ENCODE measurements at places on chromosomes 16 and 17.

DNA sequence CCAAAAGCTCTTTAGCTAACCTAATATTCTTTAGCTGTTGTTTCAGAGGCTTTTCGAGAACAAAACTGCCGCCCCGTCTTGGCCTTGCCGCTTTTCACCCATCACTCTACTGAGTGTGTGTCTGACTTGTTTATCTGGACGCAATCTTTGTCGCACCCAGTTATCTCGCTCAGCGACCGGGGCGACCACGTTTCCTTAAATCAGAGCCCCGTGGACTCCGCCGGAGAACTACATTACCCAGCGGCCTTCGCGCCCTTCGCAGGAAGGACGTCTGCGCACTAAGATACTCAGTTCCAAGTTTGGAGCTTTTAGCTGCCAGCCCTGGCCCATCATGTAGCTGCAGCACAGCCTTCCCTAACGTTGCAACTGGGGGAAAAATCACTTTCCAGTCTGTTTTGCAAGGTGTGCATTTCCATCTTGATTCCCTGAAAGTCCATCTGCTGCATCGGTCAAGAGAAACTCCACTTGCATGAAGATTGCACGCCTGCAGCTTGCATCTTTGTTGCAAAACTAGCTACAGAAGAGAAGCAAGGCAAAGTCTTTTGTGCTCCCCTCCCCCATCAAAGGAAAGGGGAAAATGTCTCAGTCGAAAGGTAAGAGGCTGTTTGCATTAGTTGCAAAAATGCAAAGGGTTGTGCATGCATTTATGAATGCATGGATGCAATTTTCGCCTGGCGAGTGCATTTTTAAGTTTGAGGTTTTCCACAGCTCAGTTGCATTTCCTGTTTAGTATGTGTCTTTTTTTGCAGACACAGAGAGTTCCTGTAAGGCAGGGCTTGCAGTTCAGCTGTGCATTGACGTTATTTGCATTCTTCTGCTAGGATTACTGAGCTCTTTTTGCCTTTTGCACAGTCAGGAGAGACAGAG is at the start of gene MAP2K6:
Gene MAP2K6, plus strand, starts transcription at position 290 of the 867 bp plus-strand sequence. Its CDS starts 288 bp downstream, at position 578.
- peak; percentile 93 for DNase-seq

DNA sequence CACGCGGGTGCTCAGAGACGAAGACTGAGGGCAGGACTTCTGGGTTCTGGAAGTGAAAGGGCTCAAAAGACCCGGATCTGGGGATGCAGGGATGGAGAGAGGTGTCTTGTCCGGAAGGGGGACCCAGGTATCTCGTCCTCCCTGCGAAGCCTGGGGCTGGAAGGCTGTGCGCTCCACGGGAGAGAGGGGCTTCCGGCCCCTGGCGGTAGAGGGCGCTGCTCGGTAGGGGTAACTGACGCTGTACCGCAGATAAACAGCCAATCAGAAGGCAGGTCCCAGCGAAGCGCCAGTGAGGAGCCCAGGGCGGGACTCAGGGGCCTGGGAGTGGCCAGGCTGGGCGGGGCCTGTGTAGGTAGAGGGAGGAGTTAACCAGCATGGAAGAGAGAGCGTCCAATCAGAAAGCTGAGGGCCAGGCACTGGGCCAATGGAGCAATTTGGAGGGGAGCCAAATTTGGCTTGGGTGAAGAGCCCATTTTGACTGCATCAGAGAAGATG is 804 bp downstream of the TGFB1I1 start:
- DNase-seq = peak; percentile 76

DNA sequence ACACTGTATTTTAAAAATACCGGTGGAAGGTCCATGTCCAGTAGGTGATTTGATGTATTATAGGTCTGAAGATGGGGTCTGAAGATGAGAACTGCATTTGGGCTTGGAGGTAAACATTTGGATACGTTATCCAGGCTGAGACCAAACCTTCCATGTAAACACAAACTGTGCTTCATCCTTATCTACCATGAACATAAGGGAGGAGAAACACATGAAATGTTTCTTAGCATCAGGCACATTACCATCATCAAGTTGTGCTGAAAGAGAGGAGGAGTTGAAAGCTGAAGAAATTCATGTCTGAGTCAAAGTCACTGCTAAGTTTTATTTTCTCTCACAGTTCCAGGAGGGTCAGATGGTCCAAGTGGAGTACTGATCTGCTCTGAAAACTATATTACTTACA is 11.4 kb downstream of the SF3B3 start:
- DNase-seq = no peak

DNA sequence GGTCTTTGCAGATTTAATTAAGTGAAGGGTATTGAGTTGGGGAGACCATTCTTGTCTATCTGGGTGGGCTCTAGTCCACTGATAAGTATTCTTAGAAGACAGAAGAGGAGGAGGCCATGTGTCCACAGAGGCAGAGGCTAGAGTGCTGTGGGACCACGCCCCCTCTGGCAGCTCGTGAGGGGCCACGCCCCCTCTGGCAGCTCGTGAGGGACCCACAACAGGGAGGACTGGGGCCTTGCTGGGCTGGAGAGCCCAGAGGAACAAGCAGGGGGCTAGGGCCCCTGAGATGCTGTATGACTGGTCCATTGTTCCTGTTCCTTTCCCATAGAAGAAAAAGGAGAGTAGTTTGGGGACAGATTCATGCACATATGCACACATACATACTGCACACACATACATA is 106.8 kb downstream of the METRNL start:
- peak; percentile 64 for DNase-seq

GRCh38 chr17:51947160-51947735 is 211.3 kb downstream of the CA10 start:
- no peak for DNase-seq

DNA sequence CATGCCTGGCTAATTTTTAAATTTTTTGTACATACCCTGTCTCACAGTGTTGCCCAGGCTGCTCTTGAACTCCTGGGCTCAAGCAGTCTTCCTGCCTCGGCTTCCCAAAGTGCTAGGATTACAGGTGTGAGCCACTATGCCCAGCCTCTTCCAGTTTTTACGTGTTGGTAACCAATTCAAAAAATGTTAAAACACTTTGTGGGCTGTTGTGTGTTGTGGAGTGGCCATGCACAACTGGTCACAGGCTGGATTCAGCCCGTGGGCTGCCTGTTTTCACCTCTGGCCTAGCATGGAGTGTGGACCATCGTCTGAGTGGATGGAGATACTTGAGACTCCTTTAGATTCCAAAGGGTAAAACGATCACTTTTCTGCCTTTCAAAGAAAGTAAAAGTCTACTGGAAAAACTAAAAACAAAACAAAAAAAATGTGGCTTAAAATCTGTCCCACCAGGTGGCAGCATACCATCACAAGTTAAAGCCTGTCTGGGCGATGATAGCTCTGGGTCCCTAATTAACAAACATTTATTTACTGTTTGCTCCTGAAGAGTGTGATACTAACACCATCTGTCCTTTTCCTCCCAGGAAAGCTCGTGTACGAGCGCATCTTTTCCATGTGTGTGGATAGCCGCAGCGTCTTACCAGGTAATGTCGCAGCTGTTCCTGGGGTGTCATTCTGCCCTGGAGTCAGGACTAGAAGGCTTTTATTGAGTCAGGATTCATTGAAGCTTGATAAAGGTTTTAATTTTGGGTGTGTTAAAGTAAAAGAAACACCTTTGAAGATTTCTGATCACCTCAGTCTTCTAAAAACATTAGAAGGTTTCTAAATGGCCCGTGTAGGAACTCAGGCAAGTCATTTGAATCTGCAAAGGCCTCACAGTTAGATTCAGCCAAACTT is 45.8 kb downstream of the VPS35L start:
- DNase-seq = peak; percentile 79

DNA sequence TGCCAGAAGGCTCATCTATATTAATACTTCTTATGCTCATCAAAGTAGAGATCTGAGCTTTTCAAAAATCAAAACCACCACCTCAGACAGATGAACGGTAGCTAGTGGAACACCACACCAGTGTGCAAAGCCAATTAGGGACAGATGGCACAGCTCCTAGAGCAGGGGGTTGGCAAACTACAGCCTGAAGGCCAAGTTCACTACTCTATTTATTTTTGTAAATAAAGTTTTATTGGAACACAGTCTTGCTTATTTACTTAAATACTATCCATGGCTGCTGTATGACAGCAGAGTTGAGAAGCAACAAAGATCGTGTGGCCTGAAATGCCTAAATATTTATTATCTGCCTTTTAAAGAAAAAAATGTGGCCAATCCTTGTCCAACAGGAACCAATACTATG is 56.8 kb downstream of the AMFR start:
- DNase-seq = no peak

GRCh38 chr16:50114357-50115129 is 38.6 kb upstream of the TENT4B start:
- no peak for DNase-seq

- no peak for DNase-seq
Measured at GRCh38 chr16:27921134-27921533, 142.4 kb downstream of the GSG1L start.

All from eye (tissue), 1 donor.